ENCODE measurements at places on chromosomes 2 and 18.

DNA sequence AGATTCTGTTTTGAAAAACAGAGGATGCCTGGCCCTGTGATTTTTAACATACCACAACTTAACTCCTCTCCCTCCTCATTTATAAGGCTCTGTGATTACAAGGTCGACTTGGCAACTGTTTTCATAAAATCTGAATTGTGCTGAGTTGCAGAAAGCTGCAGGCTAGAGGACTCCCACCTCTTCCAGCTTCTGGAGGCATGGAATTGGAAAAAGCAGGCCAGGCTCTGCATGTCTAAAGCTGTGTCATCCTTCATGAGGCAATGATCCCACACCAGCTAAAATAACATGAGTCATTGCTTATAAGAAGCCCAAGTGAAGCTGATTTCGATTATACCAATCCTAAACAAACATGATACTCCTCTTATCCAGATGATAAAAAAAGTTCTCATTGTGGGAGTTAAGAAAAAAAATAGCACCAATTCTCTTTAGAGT is 11.7 kb downstream of the ARHGAP28 start:
- H3K27ac ChIP-seq = no peak overlapping the region
- H3K36me3 ChIP-seq = no peaks in the 10 kb centered on the region
- no peaks in the 10 kb centered on the region for H3K4me1 ChIP-seq

GRCh38 chr2:207281436-207281835 is 115.7 kb upstream of the KLF7 start:
- no peak overlapping the region for H3K27ac ChIP-seq
- H3K4me3 ChIP-seq = no peak overlapping the region
- DNase-seq = no peak
- no peaks in the 10 kb centered on the region for H3K36me3 ChIP-seq

DNA sequence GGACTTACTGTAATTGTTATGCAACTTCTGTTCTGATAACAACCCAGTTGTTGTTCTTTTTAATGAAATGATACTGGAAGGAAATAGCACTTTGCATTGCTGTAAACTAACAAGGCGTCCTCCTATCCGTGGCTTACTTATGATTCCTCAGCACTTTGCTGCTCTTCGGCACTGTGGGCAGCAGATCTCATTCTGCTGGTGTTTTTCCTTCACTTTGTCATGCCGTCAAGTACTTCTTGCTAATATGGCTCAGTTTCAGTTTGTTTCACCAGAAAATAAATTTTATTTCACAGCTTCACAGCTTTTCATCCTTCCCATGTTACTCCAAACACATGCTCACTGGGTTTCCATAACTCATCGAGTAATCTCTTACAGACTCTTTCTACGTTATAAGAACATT is 289.3 kb downstream of the MEIS1 start:
- H3K27me3 ChIP-seq = no peaks in the 10 kb centered on the region
- no peaks in the 10 kb centered on the region for H3K36me3 ChIP-seq
- H3K4me3 ChIP-seq = no peak overlapping the region
- DNase-seq = no peak

- peak overlapping the region; percentile 10 for H3K27ac ChIP-seq
- H3K27me3 ChIP-seq = no peaks in the 10 kb centered on the region
- no peaks in the 10 kb centered on the region for H3K36me3 ChIP-seq
- no peak for DNase-seq
Observed at GRCh38 chr2:109475531-109476210, 138.1 kb downstream of the SEPTIN10 start.

Measured in aorta (tissue), 5 donors.